ENCODE measurements at places on chromosomes 7 and 10.

GRCh38 chr7:82980130-82980788 lies 182.4 kb downstream of the PCLO start:
- no peak for DNase-seq

- DNase-seq, result no peak
Observed at GRCh38 chr10:70778267-70778924, 6.8 kb downstream of the TBATA start.

DNA sequence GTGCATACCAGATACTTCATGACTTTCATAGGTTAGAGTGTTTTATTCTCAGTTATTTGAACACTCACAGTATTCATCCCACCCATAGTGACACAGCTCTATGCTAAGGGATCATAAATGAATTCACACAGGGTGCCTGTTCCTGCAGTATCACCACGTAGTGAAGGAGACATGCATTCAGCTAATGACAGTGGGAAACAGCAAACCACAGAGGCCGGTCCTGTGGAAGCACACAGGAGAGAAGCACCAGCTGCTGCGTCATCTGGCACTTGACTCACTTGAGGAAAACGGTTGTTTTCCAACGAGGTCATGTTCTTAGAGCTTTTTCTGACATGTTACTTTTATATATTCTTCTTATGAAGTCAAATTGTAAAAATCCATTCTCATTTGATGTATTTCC lies 73.0 kb downstream of the UBE3C start:
- DNase-seq, result no peak

GRCh38 chr10:112711366-112711765 lies 238.7 kb upstream of the TCF7L2 start:
- DNase-seq, result no peak

GRCh38 chr10:69965086-69965485 lies 87.6 kb upstream of the MACROH2A2 start:
- DNase-seq, result no peak

DNA sequence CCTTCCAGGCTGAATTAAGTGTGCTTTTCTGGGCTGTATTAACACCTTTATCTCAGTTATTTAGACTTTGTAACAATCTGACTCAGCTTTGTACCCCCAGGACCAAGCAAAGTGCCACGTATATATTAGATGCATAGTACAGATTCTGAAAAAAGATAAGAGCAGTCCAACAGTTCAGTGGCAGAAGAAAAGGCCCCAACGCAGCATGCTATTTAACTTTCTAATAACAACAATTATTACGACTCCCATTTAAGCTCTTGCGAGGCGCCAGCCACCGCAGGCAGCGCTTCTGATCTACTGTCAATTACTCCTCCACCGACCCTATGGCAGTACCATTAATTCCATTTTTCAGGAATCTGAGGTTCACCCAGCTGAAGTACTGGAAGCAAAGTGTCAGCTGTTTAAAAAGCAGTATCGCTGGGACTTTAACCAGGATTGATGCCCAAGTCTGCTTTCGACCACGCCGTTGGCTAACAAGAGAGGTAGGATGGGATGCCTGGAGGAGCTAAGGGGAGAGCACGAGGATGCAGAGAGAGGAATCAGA lies 638 bp downstream of the LIPA start:
- DNase-seq, result no peak

DNA sequence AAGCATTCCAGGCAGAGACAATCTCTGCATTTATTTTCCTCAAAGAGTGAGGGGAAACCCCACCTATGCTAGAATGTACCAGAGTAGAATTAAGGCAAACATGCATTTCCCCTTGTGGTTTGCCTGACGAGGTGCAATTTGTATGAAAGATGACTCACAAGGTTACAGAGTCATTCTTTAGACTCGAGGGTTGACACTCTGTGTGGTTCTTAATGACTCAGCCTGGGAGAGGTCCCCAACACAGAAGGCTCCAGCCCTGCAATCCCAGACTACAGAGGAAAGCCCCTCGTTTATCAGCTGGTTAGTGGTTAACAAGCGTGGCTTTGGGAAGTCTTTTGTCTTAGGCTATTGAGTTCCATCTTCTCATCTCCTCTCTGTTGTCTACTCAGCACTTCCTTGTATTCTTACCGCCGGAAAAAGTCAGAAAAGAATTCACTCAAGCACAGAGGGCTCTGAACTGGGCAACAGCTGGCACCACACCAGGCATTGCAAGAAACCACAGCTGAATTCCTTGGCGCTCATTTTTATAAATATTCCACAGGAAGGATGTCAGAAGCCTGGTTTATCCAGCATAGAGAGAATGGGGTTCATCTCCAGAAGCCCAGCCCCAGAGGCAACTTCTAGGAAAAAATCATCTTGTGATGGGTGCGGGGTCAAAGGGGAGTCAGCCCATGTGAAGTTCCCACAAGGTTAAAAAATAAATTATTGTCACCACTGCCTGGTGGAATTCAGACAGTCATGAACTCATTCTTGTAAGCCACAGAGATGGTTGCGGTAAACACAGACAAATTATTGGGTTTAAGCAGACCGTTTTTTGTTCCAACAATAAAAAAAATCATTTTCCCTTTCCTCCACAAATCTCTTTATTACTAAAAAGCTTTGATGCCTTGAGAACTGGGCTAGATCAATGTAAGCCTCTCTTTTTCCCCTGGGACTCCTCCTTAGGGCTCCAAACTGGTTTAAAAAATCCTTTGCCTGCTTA lies 24.5 kb upstream of the SVIL start:
- DNase-seq, result peak; percentile 8

DNA sequence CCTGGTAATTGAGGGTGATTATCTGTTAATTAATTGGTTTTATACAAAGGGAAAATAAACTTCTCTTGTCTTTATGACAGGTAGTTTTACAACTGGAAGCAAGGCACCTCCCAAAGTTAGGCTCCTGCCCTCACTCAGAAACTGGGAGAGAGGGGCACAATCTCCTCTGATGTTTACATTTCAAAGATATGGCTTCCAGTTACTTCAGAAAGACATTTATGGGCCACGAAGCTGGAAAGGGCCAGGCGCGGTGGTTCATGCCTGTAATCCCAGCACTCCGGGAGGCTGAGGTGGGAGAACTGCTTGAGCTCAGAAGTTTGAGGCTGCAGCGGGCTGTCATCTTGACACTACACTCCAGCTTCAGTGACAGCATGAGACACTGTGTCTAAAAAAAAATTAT lies 115.6 kb upstream of the KMT2E start:
- DNase-seq, result no peak

- no peak for DNase-seq
Observed at GRCh38 chr10:35924759-35925158, 282.7 kb upstream of the FZD8 start.

DNA sequence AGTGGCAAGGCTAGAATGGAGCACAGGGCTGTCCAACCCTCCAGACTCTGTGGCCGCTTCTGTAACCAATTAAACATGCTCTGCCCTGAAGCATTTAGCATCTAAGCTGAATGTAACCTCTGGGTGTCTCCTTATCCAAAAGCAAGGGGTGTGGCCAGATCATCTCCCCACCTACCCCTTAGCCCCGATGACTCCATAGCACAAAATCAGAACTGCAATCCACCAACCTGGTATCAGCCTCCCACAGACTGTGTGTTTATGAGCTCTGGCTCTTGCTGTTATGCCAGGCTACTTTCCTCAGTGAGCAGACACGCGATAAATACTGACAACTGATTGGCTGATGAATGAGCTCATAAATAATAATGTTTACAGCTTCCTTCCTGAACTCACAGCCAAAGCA lies 3.2 kb downstream of the FRMD4A start:
- no peak for DNase-seq

DNA sequence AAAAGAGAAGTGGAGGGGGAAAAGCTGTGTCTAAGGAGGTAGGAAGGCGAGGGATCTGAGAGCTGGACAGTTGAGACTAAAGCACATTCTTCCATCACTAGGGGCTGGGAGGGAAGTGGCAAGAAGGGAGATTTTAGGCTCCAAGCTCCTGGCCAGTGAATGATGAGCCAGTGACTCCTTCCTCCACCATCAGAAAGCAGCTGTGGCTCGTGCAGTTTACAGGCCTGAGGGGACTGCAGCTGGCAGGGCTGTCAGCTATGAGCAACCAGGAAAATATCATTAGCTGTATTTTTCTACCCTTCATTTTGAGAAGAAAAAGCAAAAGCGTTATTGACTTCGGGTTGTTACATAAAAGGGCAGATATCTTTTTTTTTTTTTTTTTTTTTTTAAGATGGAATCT lies 60.7 kb downstream of the GPAM start:
- no peak for DNase-seq

DNA sequence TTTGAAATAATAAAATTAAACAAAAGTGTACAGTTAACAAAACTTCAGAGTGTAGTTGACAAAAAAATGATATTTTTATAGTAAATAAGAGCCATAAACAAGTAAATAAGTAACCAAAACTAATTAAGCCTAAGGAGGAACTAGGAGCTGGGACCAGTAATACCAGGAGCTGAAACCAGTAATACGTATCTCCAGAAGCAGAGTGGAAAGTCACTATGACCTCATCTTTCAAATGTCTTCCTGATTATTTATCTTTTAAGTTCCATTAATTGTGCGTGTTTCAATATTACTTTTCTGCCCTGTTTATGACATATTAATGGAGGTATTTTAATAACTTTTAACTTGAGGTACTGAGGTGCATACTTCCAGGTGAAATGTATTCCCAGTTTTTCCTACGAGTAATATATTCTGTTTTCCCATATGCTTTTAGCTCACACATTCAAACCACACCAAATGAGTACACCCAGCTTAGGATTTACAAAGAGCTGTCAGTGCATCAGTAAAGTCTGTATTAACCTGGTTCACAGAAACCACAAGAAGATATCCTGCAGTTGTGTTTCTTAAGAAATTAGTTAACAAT lies 283.7 kb upstream of the HGF start:
- DNase-seq, result no peak

DNA sequence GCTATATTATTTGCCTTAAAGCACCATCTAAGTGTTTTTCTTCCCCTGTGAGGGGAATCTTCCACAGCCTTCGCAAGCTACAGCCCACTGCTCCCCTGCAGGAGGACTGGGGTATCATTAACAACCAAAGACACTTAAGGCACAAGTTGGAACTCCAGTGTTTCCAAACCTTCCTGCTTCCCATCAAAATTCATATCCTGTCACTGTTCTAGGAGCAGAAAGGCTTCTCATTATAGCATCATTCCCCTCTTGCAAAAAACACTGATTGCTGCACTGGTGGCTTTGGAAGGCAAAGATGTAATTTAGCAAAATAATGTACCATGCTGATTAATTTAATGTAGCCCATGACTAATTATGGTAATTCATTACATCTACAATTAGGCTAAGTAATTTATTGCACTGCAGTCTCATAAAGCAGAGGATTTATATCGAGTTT lies 207.2 kb downstream of the SKAP2 start:
- no peak for DNase-seq

DNA sequence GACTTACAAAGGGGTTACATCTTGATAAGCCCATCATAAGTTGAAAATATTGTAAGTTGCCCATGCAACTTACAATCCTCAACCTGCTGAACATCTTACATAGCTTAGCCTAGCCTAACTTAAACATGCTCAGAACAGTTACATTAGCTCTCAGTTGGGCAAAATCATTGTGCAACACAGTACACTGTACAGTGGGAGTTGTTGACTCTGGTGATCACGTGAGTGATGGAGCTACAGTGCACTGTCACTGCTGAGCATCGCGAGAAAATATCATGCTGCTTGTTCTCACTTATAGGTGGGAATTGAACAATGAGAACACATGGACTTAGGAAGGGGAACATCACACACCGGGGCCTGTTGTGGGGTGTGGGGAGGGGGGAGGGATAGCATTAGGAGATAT lies 214.9 kb upstream of the ZMIZ1 start:
- no peak for DNase-seq

DNA sequence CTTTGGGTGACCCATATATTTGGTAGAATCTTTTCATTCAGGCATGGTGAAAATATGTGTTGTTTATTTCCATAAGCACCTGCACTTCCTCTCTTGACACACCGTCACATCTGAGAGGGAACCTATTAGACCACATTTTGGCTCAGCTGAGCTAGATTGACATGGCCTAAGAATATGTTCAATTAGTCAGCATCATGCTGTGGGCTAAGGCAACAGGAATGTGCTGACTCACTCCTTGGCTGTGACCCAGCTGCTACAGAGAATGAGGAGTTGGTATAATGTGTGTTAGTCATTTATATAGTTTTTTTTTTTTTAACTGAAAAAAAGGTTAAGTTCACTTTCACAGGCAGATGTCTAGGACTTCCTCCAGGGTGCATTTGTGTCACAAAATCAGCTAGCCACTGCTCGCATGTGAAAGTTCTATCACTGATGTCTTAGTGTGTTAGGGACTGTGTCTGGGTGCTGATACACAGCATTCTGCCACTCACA lies 180.6 kb downstream of the SEMA3E start:
- no peak for DNase-seq

GRCh38 chr10:482051-482501 lies 207.4 kb downstream of the DIP2C start:
- no peak for DNase-seq

- no peak for DNase-seq
Observed at GRCh38 chr7:43083106-43083505, 29.3 kb upstream of the HECW1 start.

GRCh38 chr7:151023232-151023631 lies 1.1 kb downstream of the ATG9B start:
- DNase-seq, result no peak

DNA sequence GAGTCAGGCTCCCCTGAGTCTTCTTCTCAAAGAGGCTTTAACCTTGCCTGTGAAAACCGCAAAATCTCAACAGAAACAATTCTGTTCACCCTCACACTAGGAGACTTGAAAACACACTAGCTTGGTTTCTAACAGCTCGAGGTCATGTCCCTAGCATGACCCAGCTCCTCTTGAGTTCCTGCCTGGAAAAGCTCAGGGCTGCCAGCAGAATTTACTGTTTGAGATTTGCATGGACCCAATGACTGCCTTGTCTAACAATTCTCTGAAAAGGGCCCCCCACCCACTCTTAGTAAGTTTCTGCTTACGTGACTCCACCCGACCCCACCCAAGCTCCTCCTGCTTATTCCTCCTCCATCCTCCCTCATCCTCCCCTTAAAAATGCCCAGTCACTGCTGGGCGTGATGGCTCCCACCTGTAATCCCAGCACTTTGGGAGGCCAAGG lies 85.1 kb upstream of the KMT2C start:
- DNase-seq, result no peak

- no peak for DNase-seq
Observed at GRCh38 chr7:43110791-43111535, 1.5 kb upstream of the HECW1 start.

DNA sequence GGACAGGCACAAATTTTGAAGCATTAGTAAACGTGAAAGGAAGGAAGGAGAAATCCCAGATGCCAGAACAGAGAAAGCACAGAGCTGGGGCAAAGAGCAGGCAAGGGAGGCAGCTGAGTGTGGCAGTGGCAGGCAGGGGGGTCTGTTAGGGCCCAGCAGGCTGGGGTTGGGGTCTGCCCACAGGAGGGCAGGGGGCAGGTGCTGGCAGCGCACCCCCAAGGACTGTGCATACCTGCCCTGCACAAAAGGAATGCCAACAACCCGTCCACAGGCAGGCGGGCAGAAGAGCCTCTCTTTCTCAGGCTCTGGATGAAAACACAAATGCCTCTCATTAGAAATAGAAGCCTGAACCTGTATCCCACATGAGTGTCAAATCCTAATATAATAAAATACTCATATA lies 552.3 kb downstream of the PTPRN2 start:
- DNase-seq, result no peak
